ENCODE measurements at places on chromosomes 2 and 18.
A peak's percentile ranks its signal among the peaks of the same experiment; 100 is the strongest.

- peak; percentile 83 for DNase-seq
Measured at GRCh38 chr2:58571181-58571852, 330.2 kb upstream of the FANCL start.

DNA sequence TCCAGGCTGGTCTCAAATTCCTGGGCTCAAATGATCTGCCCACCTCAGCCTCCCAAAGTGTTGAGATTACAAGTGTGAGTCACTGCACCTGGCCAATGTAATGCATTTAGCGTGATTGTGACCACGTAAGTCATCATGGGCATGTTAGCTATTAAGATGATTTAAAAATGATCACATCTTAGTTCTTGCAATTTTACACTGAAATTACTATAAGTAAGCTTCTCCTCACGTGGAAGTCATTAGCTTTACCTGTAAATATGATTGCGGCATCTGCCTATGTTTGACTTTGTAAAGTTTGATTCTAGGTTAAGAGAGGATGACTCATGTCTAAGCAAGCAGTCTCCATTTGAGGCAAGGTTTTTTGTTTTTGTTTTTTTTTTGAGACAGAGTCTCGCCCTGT, 85.5 kb downstream of the PMAIP1 start:
- DNase-seq, result no peak

GRCh38 chr18:985212-985661, 80.6 kb downstream of the ADCYAP1 start:
- DNase-seq, result no peak

DNA sequence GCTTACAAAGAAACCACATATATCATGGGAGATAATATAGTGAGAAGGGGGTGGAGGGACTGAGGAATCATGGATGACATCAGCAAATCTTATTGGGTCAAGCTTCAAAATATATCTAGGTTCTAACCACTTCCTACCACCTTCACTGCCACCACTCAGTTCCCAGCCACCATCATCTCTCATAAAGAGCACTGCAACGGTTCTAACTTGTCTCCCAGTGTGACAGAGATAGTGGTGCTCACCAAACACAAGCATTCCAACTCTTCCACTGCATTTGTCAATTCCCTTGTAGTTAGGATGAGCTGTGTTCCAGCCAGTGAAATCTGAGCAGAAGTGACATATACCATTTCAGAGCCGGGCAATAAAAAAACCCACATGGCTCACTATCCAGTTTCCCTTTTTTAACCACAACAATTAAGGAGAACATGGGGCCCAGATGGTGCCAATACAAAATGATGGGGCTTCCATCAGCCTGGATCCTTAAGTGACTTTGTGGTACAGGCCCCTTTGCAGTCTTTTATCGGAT, 318.1 kb downstream of the NBAS start:
- DNase-seq, result no peak

- no peak for DNase-seq
Measured at GRCh38 chr2:131521961-131522781, 5.5 kb upstream of the CCDC74A start.

DNA sequence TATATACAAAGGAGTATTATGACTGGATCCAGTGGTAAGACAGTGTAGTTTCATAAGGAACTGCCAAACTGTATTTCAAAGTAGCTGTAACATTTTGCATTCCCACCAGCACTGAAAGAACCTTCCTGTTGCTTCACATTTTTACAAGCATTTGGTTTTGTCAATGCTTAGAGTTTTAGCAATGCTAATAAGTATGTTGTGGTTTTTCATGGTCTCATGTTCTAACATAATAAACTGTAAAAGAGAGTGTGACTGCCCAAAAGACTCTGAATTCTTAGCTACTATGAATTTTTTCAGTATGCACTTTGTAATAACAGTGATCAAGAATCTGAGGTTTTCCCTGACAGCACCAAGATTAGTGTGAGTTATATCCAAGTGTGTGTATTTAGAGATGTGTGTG, 604.2 kb downstream of the XIRP2 start:
- no peak for DNase-seq

GRCh38 chr2:170568511-170568910, 146.6 kb upstream of the SP5 start:
- no peak for DNase-seq

GRCh38 chr2:165390875-165391274, 78.6 kb upstream of the CSRNP3 start:
- no peak for DNase-seq

DNA sequence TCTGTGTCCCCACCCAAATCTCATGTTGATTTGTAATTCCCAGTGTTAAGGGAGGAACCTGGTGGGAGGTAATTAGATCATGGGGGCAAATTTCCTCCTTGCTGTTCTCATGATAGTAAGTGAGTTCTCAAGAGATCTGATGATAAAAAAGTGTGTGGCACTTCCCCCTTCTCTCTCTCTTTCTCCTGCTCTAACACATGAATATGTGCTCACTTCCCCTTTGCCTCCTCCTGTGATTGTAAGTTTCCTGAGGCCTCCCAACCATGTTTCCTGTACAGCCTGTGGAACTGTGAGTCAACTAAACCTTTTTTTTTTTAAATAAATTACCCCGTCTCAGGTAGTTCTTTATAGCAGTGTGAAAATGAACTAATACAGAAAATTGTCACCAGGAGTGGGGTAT, 380.0 kb downstream of the MEIS1 start:
- DNase-seq, result no peak

DNA sequence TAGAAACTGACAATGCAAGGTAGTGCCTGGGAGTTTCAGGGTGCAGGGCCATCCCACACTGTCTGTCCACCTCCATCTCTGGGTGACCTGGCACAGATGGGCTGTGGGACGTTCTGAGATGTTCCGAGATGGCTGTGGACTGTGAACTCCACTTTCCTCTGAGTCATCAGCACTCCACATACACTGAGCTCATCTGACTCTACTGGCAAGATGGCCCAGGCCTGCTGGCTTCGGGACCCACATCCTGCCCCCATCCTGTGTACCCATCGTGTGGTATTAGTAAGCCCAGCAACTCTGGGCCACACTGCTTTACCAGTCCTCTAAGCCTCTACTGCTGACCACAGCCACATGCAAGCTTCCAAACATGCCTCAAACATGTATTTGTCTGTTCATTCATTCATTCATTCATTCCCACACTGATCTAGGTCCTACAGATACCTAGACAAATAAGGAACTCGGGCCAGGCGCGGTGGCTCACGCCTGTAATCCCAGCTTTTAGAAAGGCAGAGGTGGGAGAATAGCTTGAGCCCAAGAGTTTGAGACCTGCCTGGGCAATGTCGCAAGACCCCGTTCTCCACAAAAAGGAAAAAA, 124.8 kb upstream of the CXCR4 start:
- no peak for DNase-seq
